ENCODE measurements at places on chromosomes 1 and 21.

DNA sequence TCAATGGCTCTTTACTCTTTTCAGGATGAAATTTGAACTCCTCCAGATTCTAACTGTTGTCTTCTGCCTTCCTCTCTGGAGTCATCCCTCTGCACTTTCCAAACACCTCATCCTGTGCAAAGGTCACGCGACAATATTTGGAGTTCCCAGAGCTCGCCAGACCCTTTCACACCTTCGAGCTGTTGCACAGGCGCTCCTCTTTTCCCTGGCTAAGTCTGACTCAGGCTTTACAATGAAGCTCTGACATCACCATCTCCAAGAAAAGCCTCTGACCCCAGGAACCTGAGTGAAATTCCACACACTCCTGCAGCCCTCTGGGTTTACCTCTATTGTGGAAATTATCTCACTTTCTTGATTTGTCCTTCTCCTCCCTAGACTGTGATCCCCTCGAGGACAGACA, 270.3 kb downstream of the RGS7 start:
- no peak for DNase-seq

DNA sequence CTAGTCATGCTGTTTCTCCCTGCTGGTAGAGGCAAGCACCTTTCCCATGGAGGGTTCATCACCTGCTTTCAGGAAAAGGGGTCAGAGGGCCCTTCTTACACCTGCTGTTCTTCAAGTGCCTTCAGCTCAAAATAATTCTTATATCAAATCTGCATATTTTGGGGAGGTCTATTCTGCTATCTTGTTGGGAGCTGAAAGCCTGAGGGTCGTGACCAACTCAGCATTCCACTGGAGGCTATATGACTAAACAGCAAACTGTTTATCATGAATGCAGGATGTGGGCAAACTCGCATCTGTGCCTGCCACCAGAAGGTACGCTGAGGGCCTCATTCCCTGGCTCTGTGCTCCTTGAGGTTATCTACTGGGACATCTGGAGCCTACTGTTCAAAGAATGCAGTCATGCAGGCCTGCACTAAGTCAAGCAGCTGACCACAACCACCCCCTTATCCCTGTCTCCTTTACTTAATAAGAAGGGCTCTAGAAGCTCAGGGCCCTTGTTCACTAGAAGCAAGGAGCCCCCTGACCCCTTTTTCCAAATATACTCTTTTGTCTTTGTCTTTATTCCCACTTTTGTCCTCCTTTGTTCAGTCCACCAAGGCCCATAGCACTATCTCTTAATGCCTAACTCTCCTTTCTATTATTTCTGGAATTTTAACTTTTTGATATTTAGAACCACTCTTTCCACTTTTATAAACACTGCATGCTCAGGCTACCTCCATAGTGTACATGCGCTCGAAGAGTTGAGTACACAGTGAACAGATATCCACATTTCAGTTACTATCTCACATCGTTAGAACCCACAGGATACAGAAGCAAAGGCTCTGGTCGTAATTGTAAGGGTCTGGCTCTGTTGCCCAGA, 4.5 kb upstream of the TRIM17 start:
- no peak for DNase-seq

- DNase-seq = no peak
Observed at GRCh38 chr1:225763716-225764548, 13.7 kb upstream of the SRP9 start.

GRCh38 chr1:16013220-16013907, 4.5 kb downstream of the HSPB7 start:
- DNase-seq = no peak

DNA sequence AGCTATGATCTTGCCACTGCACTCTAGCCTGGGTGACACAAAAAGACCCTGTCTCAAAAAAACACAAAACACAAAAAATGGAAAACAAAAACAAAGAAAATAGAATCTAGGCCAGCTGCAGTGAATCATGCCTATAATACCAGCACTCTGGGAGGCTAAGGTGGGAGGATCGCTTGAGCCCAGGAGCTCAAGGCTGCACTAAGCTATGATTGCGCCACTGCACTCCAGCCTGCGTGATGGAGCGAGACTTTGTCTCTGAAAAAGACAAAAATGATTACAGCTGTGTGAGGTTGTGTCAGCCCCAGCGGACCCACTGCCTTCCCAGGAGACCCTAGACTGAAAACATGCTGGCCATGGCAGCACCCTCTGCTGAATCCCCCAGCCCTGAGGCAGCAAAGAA, 80.2 kb upstream of the ZBTB40 start:
- no peak for DNase-seq

DNA sequence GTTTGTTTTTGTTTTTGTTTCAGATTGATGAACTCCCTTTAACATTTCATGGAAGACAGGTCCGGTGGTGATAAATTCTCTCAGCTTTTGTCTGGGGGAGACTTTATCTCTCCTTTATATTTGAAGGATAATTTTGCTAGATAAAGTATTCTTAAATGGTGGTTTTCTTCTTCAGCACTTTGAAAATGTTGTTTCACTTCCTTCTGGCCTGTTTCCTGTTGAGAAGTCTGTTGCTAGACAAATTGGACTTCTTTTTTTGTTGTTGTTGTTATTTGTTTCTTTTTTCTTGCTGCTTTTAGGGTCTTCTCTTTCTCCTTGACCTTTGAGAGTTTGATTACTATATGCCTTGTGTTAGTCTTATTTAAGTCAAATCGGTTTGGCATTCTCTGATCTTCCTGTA, 50.8 kb downstream of the CRP start:
- no peak for DNase-seq

GRCh38 chr1:118504867-118505266, 319.8 kb upstream of the SPAG17 start:
- DNase-seq = no peak

DNA sequence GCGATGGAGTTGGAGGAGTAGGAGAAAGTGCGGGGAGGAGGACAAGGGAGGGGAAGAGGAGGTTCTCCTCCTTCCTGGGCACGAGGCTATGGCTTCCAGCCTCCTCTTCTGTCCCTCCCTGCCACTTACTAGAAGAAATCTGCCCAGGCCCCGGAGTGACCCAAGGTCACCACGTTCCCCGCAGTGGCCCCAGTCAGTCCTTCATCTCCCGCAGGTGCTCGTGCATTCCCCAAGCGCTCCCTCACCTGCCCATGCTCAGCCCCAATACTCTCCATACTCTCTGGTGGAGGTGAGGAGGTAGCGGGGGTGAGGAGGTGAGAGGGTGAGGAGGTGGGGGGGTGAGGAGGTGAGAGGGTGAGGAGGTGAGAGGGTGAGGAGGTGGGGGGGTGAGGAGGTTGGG, 85.4 kb downstream of the CCDC185 start:
- DNase-seq = no peak

DNA sequence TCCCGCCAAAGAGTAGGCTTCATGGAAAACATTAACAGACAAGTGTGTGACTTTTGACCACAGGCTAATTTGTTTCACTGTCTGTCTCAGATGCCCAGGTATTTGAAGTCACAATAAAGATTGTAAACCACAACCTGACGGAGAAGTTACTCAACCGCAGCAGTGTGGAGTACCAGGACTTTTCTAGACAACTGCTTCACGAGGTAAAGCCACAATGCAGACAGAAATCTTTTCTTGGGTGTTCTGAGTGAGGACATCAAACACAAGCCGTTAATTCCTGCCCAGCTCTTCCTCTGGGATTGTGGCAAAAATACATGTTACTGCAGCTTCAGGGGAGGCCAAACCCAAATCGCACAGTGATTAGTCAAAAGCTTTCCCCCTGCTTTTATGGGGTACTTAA, 31.0 kb downstream of the UMODL1 start:
- DNase-seq = no peak

GRCh38 chr21:44043613-44044012, 31.5 kb downstream of the TRAPPC10 start:
- no peak for DNase-seq

DNA sequence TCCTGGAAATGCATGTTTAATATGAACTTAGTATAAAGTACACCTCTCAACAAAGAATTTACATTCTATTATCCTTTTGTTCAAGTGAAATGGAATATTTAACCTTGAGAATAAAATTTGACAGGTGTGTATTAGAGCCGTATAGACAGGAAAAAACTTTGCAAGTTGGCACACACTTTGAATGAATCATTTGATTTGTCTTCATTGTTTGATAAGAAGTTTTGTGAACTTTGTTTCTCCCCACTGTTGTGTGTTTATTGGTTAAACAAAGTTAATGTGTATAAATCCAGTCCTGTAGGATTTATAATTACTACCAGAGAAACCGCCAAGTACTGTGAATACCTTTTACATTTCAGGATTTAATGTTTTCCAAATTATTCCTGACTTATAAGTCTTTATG, 2.0 kb downstream of the SYDE2 start:
- DNase-seq = no peak

GRCh38 chr1:13812456-13813397, 112.7 kb downstream of the PRDM2 start:
- DNase-seq = no peak

GRCh38 chr1:38138498-38139233, 92.1 kb upstream of the POU3F1 start:
- DNase-seq = no peak

DNA sequence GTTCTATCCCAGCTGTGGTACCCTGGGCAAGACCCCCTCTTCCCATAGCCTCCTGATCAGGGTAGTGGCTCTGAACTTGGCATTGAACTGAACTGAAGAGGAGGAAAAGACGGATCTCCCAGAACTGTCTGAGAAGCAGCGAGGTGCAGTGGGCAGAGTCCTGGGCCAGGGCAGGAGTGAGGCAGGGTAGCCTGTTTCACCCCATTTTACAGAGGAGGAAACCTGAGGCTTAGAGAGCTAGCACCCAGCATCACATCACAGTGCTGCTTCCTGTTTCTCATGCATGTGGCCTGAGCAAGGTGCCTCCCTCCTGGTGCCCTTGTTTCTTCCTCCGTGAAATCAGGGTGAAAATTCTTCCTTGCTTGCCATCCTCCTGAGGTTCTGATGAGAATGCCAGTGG, 17.1 kb downstream of the ZNF362 start:
- no peak for DNase-seq

DNA sequence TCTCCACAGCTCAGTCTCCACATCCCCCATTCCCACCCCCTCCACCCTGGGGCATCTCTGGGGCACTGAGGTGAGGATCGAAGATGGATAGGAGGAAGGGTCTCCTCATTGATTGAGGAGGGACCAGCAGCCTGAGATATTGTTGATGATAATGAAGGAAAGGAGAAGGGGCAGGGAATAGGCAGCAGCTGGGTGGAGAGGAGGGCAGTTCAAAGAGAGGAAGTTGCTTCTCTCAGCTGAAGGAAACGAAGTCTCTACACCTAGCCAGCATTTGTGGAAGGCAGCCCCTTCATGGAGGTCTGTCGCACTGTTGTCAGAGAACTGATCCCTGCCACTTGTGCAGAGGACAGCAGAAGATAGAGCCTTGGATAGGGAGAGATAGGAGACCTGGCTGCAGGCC, 5.7 kb downstream of the KNCN start:
- no peak for DNase-seq

DNA sequence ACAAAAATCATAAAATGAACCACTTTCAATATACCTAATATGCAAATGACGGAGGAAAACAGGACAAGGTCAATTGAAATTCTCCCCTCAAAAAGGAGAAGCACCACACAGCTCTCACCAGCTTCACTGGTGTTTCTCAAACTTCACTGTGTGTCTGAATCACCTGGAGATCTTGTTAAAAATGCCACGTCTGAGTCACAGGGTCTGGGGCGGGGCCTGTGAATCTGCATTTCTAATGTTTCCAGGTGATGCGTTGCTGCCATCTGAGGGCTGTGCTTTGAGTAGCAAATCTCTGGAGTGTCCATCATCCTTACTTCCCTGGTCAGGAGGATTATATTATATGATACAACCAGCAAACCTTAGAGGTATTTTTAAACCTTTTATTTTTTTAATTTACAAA, 9.0 kb downstream of the CLDN19 start:
- no peak for DNase-seq

- no peak for DNase-seq
Observed at GRCh38 chr1:199696225-199696624, 331.3 kb upstream of the NR5A2 start.

GRCh38 chr1:177914603-177915002, 55.3 kb downstream of the SEC16B start:
- no peak for DNase-seq

DNA sequence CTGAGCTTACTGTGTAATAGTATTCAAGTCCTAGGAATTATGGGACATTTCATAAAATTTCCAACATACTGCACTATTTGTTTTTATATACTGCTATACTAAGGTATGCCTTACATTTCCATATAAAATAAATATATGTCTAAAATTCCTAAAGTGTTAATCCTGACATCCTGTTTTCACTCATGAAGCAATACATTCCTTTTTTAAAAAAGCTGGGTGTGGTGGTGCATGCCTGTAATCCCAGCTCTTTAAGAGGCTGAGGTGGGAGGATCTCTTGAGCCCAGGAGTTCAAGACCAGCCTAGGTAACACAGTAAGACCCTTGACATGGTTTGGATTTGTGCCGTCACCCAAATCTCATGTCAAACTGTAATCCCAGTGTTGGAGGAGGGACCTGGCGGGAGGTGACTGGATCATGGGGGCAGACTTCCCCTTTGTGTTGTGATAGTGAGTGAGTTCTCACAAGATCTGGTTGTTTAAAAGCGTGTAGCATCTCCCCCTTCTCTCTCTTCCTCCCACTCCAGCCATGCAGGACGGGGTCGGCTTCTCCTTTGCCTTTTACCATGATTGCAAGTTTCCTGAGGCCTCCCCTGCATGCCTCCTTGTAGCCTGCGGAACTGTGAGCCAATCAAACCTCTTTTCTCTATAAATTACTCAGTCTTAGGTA, 5.8 kb downstream of the CDC42BPA start:
- no peak for DNase-seq

DNA sequence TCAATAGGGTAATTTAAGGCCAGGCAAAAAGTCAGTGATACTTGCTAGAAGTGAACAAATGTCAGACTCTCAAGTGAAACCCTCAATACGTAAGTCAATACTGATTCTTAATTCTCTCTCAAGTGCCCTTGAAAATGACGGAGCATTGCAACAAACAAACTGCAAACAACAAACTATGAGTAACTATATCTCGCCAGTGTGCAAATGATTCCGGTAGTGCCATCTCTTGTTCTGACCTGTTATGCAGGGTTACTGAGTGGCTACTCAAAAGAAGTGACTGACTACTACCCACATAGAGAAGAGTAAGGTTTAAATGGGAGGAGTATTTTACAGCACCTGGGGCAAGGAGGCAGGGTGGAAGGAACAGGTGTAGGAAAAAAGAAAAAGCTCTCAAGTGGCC, 1.6 kb downstream of the SLC19A2 start:
- no peak for DNase-seq

GRCh38 chr1:203929741-203930309, 68.4 kb downstream of the SNRPE start:
- DNase-seq = no peak

DNA sequence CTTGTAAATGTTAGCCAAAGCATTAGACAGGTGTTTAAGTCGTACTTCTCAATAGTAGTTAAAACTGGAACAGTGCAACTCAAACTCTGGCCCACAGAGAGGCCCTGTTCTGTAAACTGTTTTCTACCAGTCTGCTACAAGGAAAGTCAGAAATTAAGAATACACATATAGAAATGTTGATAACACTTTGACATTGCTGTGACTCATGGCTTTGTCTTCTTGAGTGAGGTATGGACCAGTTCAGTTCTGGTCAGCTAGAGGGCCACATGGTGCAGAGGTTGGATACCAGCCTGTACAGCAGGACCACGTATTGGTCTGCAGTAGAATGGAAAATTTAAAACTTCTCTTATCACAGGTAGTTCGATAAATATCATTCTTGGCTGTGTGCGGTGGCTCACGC, 22.3 kb downstream of the ZBTB8B start:
- no peak for DNase-seq

- no peak for DNase-seq
Observed at GRCh38 chr21:32475162-32475812, 62.8 kb downstream of the EVA1C start.

Measured in NCI-H187 (cell line).